ENCODE measurements at places on chromosomes 7 and 10.

DNA sequence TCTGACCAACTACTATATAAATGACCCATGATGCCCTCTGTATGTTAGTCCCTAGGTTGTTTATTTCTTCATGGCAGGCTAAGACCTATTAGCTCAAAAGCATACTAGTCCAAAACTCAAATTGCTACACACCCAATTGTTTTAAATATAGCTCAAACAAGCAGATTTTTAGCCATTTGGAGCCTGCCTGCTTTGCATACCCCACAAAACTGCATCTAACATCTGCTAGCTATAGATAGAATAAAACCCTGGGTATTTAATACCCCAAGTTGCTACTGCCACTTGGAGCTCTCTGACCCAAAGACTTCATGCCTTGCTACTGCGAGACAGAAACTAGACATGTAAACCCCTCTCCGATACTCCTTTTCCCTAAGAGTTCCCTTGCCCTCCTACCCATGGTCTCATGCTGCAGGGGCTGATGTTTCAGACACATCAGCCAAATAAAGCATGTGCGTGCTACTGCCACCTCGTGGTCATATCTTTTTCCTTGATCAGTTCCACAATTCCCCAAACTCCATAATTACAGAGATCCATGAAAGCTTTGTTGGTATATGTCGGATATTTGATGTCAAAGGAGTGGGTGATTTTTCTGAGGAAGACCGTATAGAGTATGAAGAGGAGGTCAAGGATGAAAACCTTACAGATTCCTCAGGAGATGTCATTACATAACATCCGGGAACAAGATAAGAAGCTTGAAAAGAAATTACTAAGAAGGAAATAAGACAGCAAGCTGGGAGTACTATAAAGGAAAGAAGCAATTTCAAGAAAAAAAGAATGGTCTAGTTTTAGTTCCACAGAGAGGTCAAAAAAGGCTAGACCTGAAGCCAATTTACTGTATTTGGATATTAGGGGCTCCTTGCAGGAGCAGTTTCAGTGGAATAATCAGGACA lies 386.6 kb downstream of the SH2D4B start:
- no peak for DNase-seq

DNA sequence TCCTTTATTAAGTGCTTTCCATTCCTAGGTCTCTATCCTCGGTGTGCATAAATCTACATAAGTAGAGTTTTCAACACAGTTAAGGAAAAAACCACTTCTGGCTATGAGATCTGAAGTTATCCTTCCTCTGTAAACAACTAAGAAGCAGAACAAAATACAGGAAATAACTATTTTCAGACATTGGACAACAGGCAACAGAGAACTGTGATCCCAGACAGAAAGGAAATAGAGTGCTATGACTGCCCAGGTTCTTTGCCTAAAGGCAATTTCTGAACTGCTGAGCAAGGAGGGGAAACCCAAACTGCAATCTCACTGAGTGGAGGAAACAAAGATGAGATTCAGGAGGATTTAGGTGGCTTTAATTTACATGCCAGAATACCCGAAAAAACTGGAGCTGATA lies 285.4 kb downstream of the SNX13 start:
- DNase-seq = no peak

DNA sequence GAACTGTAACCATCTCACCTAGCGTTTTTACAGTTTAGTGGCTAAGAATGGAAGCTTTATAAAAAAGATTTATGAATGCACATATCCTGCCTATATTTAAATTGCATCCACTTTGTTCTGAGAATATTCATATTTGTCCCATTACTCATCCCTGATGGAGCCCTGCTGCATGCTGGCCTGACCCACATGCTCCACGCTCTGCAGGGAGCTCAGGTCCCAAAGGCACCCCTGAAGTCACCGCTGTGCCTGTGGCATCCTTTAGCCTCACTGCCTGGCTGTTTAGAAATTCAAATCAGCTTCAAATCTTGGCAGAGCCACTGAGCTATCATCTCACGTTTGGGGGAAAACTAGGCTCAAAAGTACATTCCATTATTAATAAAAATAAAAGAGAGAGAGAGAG lies 24.4 kb downstream of the C10orf90 start:
- no peak for DNase-seq

DNA sequence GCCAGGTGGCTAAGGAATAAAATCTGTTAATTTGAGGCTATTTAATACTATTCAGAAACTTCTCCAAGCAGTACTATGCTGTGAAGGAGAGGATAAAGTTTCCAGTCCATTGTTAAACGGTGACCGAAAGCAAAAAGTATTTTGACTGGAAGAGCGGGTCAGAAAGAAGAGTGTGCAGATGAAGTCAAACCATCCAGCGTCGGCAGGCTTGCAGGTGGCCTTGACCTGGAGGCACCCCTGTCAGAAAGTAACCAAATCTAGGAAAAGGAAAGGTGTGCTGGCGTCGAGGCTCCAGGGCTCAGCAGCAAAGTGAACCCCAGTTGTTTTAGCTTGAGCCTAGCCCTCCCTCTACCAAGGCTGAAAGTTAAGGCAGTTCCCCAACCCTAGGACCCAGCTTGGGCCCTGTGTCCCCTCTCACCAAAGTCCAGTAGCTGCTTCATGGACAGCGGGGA lies 544 bp downstream of the PDK4 start:
- no peak for DNase-seq

DNA sequence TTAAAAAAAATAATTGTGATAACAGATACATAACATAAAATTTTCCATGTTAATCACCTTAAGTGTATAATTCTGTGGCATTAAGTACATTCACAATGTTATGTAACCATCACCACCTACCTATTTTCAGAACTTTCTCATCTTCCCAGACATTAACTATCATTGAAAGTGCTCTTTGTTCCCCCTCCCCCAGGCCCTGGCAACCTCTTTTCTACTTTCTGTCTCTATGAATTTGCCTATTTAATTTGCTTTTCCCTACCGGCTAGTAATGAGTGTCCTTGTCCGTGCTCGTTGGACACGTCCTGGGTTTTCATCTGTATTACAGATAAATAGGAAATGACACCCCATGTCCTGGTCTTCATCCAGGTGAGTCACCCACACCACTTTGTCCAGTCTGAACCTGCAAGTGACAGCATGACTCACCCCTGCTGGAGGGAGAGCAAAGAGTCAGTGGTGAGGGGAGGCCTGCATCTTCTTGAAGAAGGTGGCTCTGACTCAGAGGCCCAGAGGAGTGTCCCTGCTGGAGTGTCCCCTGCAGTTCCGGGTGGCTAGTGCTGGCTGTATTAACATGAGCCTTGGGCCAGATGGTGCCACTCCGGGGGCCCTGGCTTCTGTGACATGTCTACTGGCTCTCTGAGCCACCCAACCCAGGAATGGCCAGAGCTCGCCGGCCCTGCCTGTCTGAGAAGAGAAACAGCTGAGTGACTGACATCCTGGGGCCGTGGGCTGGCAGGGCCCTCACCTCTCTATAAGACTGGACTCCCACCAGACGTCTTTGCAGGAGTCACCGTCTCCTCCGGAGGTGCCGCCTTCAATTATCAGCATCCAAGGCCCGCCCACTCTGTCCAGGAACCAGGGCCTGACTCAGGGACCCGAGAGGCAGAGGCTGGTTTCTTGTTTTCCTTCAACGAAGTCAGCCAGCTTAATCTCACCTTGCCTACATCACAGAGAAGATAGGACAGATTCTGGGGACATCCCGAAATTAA lies 503.2 kb upstream of the MKI67 start:
- DNase-seq = no peak

DNA sequence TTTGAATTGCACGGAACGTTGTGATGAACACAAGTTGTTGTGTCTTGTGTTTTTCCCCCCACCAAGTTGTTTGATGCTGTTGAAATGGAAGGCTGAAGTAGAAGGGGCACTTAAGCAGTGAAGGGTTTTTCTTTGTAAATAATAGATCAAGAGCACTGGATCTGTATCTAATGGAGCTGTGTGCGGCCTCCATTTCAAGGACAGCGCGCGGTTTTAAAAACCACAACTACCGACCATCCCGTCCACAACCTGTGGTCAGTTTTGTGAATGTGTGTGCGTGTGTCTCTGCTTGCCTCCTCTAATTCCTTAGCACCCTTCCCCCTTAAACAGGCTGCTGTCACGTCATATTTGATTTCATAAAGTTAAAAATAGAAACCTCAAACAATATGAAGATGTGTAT lies 165.5 kb downstream of the TCF7L2 start:
- no peak for DNase-seq
